HepG2 (cell line): ENCODE measurements at places on chromosomes 5 and 9. TPM values are rescaled to one million over a fixed set of nuclear protein-coding genes. Genes with fewer than 3 reads are reported as not detected.

The FCN2 gene
- total RNA-seq, result not detected in 2 replicates

The IGFBPL1 gene
- 0.24 and 0.44 TPM in 2 replicates for total RNA-seq

The DBH gene
- total RNA-seq, result not detected in 2 replicates

The INPP5E gene
- 3.0 and 5.5 TPM in 2 replicates for total RNA-seq

The NXNL2 gene
- not detected in 2 replicates for total RNA-seq

The NLN gene
- 36.7 and 62.9 TPM in 2 replicates for total RNA-seq

The TLN1 gene
- total RNA-seq, result 51.8 and 53.7 TPM in 2 replicates

The SPACA9 gene
- 0.13 and 0.15 TPM in 2 replicates for total RNA-seq

The PGM5 gene
- total RNA-seq, result not detected in 2 replicates

The LCN10 gene
- total RNA-seq, result 0.14 and 0.53 TPM in 2 replicates

The RASGRF2 gene
- 23.6 and 24.6 TPM in 2 replicates for total RNA-seq

The PCDHA8 gene
- total RNA-seq, result 0.07 and 0.11 TPM in 2 replicates

The RNF183 gene
- 0.13 TPM in 1 of 2 replicates, not detected in the other for total RNA-seq

The PCDHB2 gene
- 3.6 and 7.1 TPM in 2 replicates for total RNA-seq

The GARIN3 gene
- not detected in 2 replicates for total RNA-seq

The PCDHB9 gene
- total RNA-seq, result 0.18 TPM in 1 of 2 replicates, not detected in the other

The ELAVL2 gene
- total RNA-seq, result not detected in 2 replicates

The FXN gene
- total RNA-seq, result 24.1 and 30.0 TPM in 2 replicates

The ANKRD33B gene
- total RNA-seq, result 0.02 TPM in 1 of 2 replicates, not detected in the other

The BTNL8 gene
- total RNA-seq, result not detected in 2 replicates

The RXFP3 gene
- total RNA-seq, result not detected in 2 replicates

The HAVCR2 gene
- total RNA-seq, result 0.07 TPM in 1 of 2 replicates, not detected in the other

The PLAC8L1 gene
- total RNA-seq, result not detected in 2 replicates

The ROPN1L gene
- total RNA-seq, result not detected in 2 replicates

The RABGAP1 gene
- 19.1 and 26.4 TPM in 2 replicates for total RNA-seq

The CDC25C gene
- total RNA-seq, result 27.6 and 44.1 TPM in 2 replicates

The NR2F1-AS1 gene
- total RNA-seq, result 2.1 and 2.8 TPM in 2 replicates

The PCDHGB7 gene
- total RNA-seq, result 0.07 and 0.18 TPM in 2 replicates

The ARSI gene
- 17.6 and 33.9 TPM in 2 replicates for total RNA-seq

The MYO10 gene
- 14.0 and 14.8 TPM in 2 replicates for total RNA-seq

The GLRA1 gene
- not detected in 2 replicates for total RNA-seq
